ENCODE measurements at places on chromosomes 11 and 22. TPM values are rescaled to one million over a fixed set of nuclear protein-coding genes. Genes with fewer than 3 reads are reported as not detected.

Gene KCNJ11
- 86.8 TPM for polyA plus RNA-seq

Gene GLYATL2
- not detected for polyA plus RNA-seq

Gene OR2AG2
- not detected for polyA plus RNA-seq

Gene FAM118B
- polyA plus RNA-seq, result 15.3 TPM

Gene ANO3
- not detected for polyA plus RNA-seq

Gene PATE4
- polyA plus RNA-seq, result not detected

Gene ARSA
- 9.8 TPM for polyA plus RNA-seq

Gene HEPACAM
- polyA plus RNA-seq, result 0.25 TPM

DNA sequence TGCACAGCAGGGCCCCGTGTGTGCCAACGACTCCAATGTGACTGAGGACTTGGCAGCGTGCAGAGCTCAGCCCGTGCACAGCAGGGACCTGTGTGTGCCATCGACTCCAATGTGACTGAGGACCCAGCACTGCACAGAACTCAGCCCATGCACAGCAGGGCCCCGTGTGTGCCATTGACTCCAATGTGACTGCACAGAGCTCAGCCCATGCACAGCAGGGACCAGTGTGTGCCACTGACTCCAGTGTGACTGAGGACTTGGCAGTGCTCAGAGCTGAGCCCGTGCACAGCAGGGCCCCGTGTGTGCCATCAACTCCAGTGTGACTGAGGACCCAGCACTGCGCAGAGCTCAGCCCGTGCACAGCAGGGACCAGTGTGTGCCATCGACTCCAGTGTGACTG is 347.8 kb upstream of the B3GAT1 start:
- DNase-seq, result no peak

DNA sequence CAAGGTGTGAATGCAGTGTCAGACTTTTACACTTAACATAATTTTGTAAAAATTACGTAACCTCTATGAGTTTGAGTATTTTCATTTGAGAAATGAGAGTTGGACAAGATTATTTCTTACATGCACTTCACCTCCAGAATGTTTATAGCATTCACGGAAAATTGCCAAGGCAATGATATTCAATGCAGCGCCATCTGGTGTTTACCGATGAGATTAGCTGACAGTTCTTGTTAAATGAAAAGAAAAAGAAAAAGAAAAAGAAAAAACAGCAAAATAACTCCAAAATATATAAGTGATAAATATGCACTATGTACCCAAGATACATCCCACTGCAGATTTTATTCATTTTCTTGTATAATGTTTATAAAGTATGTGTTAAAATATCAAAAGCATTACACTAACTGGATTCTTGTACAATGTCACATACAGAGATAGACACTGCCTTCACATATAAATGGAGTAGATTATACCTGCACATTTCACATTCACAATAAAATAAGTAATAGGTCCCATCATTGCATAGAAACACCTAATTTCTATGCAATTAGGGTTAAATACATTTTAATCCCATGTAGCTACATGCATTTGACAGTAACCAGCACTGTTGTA is 976.3 kb upstream of the FAT3 start:
- no peak for DNase-seq

GRCh38 chr11:32302826-32303225 is 132.5 kb downstream of the WT1 start:
- no peak for DNase-seq

DNA sequence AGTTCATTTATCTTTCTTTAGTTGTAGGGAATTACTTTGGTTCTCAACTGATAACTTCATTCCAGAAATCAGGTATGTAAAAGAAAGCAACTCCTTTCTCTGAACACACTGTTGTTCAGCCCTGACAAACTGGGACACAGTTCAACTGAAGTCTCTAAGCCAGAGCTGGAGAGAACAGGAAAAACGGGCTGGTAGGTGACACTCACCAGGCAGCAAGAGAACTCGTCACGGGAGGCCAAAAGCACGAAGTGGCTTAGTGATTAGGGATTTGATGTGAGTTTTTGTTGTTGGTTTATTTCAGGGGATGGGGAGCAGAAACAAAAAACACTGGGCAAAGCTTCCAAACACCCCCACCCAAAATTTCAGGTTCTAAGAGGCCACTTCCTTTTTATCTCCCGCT is 54.1 kb downstream of the MYH9 start:
- DNase-seq, result no peak

- DNase-seq, result no peak
These were observed 49.8 kb upstream of the BMAL1 start for GRCh38 chr11:13227676-13228255.

GRCh38 chr11:67732045-67732787 is 57.8 kb upstream of the ALDH3B2 start:
- no peak for DNase-seq

DNA sequence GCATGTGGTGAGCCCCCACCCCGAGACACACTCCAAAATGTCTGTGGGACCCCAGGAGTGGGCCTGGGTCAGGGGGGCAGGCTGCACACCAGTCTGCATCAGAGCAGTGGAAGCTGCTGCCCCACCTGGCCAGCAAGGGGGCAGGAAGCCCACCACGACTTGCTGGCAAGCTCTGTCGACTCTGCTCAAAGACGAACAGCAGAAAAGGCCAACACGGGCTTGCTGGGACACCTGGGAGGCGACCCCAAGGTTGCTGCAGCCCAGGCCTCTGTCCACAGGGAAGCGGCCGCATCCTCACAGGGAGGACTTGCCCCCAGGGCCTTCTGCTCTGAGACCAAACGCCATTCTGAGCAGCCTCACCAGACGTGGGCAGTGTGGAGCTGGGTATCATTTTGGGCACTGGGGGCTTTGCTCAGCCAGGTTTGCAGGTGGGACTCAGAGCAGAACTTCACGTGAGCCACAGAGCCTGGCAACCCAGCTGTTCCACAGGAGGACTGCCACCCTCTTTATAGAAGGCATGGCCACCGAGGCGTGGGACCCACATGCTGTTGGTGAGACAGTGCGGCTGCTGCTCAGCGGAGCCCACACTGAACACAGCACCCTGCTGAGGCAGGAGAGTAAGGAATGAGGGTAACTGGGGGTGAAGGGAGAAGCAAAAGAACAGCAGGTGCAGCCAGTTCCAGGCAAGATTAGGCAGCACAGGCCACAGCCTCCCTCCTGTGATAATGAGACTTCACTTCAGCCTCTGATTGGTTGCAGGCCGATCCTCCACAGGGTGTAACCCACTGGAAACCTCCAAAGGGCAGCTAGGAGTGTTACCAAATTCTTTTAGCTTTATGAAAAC is 11.0 kb downstream of the IL17REL start:
- no peak for DNase-seq

DNA sequence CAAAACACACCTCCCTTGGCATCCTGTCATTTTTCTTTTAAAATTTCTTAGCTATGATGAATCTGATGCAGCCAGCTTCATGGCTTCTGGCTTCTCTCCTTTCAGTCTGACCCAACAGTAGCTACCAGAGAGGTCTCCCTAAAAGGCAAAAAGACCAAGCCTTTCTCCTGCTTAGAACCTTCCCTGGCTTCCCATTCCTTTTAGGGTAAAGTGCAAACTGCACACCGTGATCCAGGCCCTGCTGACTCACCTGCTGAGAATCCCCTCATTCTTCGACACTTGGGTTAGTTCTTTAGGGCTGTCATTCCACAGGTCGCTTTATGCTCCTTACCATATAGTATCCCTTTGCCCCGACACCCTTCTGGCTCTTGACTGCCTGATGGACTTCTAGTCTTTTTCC is 362.4 kb downstream of the MIAT start:
- no peak for DNase-seq

DNA sequence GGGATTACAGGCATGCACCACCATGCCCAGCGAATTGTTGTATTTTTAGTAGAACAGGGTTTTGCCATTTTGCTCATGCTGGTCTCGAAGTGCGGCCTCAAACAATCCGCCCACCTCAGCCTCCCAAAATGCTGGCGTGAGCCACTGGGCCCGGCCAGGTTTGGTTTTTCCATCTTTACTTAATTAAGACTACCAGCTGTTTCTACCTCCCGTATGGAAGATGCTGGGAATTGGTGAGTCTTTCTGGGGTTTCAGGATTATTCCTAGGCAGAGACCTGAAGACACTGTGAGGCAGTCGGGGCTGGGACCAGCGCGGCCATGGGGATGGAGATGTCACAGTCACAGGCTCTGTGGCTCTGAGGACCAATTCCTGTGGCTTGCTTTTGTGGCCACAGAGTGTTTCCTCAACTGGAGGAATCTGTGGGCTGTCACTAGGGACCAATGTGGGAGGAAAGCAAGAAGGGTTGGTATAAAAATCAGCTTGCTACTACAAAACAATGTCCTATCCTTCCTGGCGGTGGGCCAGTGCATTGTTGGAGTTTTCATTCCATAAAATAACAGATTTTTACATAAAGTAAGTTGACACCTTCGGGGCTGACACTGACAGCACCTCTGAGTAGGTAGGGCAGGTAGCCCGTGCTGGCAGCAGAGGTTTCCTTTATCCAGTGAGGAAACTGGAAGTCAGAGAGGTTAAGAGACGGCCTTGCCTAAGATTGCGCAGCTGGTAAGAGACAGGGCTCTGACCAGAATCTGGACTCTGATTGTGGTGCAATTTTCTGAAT is 8.4 kb upstream of the FTH1 start:
- no peak for DNase-seq

GRCh38 chr11:125227151-125227550 is 62.6 kb downstream of the PKNOX2 start:
- DNase-seq, result no peak

GRCh38 chr11:384511-384910 is 9.5 kb upstream of the PKP3 start:
- no peak for DNase-seq

DNA sequence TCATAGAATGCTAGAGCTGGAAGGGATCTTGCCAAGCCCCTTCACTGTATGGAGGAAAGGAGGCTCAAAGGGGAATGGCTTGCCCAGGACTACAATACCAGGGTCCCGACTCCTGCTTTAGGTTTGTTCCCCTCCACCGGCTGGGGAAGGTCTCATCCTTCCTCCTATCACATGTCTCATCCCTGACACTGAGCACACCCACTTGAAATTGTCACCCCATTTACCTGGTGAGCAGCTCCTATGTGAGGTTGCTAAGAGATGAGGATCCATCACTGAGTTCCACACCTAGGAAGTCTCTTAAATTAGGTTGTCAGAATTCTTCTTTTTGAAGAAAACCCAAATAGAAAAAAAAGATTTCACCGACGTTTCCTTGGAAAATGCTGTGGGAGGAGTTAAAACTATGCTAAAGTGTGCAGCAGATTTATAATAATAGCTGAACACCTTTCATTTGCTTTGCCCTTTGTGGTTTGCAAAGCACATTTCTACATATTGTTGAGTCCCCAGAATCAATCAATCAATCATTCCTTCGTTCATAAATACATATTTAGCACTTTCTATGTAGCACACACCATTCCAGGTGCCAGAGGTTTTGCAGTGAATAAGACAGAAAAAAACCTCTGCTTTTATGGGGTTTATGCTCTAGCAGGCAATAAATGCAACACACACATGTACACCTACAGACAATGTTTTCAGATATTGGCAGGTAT is 91.7 kb downstream of the TENM4 start:
- no peak for DNase-seq

- DNase-seq, result no peak
These were observed 9.7 kb downstream of the MRTFA start for GRCh38 chr22:40626851-40627250.

- no peak for DNase-seq
These were observed 3.4 kb upstream of the ATP5MGL start for GRCh38 chr22:42643634-42644421.

DNA sequence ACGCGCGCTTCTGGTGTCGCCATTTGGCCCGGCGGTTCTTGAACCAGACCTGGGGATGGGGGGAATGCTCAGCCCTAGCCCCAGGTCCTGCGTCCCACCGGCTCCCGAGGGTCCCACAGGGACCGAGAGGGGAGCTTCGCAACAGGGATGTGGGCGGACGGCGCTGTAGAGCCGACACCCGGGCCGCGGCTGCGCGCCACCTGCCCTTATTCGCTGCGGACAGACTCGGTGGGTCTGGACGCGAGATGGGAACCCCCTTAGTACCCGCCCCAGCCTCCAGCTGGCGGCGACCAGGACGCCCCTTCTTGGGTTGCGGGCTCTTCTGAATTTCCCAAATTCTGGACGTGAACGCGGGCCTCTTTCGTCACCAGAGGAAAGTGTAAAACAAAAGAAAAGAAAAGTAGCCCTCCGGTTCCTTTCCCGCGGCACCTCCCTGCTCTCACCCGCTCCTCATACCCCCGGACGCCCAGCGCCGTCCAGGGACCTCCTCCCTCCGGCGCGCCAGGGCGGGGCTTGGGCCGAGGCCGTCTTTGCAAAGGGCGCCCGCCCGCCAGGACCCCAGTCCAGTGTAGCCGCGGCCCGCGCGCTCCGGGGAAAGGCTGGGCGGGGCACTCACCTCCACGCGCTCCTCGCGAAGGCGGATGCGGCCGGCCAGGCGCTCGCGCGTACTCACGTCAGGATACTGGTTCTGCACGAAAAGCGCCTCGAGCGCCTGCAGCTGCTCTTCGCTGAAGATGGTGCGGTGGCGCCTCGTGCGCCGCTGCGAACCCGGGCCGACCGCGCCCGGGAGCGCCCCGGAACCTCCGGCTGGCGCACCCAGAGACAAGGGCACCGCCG is 827 bp downstream of the GSC2 start:
- no peak for DNase-seq

- DNase-seq, result no peak
These were observed 701.6 kb downstream of the KCNA4 start for GRCh38 chr11:29315275-29315674.

GRCh38 chr11:88179141-88179540 is 3.9 kb upstream of the RAB38 start:
- no peak for DNase-seq

DNA sequence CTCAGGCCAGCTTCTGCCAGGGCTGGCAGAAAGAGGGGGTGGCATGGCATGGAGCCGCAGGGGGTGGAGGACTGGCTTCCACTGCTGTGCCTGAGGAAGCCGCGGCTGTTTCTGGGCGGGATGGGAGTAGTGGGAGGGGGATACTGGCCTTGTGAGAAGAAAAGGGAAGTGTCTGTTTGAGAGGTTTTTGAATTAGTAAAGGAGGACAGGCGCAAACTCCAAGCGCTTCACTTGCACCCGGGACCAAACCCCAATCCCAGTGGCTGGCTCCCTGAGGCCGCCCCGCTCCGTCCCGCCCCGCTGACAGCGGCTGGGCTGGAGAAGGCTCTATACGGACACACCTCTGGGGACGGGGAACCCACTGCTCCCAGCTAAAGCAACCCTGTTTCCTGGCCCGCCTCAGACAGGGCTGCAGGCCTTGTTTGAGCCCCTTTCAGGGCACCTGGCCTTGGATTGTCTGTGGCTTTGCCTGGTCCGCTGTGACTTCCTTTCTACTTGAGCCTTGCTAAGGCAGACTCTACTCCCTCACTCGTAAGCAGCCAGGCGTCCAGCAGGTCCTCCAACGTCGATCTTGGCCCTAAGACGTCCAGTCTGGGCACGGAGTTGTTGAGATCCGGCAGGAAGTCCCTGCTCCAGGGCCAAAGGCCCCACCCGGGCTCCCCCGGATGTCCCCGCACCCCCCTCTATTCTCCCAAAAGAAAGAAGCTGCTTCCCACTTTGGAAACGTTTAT is 2.2 kb downstream of the APOA1 start:
- DNase-seq, result no peak

- DNase-seq, result no peak
These were observed 98.8 kb downstream of the BCR start for GRCh38 chr22:23278883-23279675.
